ENCODE measurements at places on chromosomes 3 and 15.

DNA sequence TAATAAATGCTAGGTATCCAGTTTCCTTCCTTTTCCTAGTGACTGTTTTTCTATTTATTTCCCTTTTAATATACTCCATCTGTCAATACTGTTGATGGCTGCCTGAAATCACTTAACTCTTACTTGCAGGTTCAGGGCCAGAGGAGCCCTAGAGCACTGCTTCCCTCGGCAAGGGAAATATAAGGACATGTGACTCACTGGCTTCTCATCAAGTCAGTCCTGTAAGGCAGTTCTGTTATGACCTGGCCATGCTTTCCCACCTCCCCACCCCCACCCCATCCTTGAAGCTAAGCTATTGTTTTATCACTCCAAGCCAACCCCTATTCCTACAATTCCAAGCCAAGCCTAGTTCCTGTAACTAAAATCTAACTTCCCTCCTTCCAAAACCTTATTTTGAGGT is 800.7 kb downstream of the ROBO1 start:
- no peak for DNase-seq
- H3K27me3 ChIP-seq = no peaks in the 10 kb centered on the region
- H3K36me3 ChIP-seq = no peaks in the 10 kb centered on the region
- peaks cover 22% of the 10 kb centered on the region for H3K4me1 ChIP-seq
- no peak overlapping the region for H3K4me3 ChIP-seq

- no peak overlapping the region for H3K4me3 ChIP-seq
- no peaks in the 10 kb centered on the region for H3K36me3 ChIP-seq
- DNase-seq = no peak
- H3K27ac ChIP-seq = no peak overlapping the region
- H3K4me1 ChIP-seq = no peaks in the 10 kb centered on the region
Measured at GRCh38 chr3:83877910-83878309, 1080.9 kb upstream of the CADM2 start.

- peaks cover 4% of the 10 kb centered on the region for H3K4me1 ChIP-seq
- no peaks in the 10 kb centered on the region for H3K36me3 ChIP-seq
- no peak for DNase-seq
Measured at GRCh38 chr3:143363949-143364348, 244.4 kb downstream of the CHST2 start.

DNA sequence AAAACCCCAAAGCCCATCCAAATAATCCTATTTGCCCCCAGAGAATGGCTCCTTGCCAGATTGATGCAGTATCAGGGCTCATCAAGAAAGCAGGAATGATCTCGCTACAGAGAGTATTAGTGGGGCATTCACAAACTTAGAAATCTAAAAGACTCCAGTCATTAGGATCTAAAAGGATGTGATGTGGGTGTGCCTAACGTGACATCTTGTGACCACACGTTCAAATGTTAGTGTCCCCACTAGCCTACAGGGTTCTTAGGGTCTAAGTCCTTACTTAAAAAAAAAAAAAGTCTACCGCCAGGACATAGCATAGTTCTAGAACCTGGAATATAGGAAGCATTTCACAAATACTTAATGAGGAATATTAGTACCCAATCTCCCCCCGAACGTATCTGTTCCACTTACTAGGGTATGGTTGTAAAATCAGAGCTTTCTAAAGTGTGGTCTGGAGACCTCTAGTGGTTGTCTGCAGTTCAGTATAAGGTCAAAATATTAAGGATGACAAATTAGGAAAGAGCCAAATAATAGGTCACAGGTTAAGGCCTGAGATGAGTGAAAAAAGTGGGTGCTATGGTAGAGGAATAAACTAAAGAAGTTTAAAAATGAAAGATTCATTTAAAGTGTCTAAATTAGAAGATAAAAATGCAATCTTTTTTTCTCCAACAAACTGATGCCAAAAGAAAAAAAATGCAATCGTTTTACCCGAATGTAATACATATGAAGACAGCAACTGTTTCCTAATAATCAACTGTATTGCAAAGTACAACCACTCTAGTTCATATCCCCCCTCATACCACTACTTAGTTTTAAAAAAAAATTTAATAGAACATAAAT is 4.2 kb upstream of the CHRM5 start:
- no peaks in the 10 kb centered on the region for H3K36me3 ChIP-seq
- H3K4me3 ChIP-seq = no peak overlapping the region
- no peak overlapping the region for H3K27ac ChIP-seq
- peak; percentile 60 for DNase-seq
- peaks cover 10% of the 10 kb centered on the region for H3K4me1 ChIP-seq

GRCh38 chr15:91872356-91873137 is 19.0 kb downstream of the SLCO3A1 start:
- DNase-seq = no peak
- H3K27ac ChIP-seq = no peak overlapping the region
- H3K4me1 ChIP-seq = peaks cover 9% of the 10 kb centered on the region
- no peak overlapping the region for H3K4me3 ChIP-seq
- no peaks in the 10 kb centered on the region for H3K36me3 ChIP-seq
- no peaks in the 10 kb centered on the region for H3K27me3 ChIP-seq

DNA sequence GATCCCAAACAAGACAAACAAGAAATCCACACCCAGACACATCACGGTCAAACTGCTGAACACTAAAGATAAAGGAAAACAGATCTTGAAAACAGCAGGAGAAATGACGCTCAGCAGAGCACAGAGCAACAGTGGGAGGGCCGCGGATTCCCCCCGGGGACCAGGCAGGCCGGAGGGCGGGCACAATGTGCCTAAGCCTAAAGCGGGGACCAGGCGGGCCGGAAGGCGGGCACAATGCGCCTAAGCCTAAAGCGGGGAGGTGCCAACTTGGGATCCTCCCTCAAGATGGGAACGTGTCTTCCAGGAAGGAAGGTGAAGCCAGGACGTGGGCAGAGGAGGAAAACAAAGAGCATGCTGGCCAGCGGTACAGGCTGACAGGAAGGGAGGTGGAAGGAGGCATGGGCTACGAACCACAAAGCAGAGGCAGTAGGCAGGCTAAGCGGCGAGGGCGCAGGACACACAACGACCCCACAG is 31.1 kb downstream of the CYFIP1 start:
- peak overlapping the region; percentile 52 for H3K4me3 ChIP-seq
- peak overlapping the region; percentile 68 for H3K27ac ChIP-seq
- H3K4me1 ChIP-seq = peaks cover 17% of the 10 kb centered on the region
- DNase-seq = peak; percentile 86

DNA sequence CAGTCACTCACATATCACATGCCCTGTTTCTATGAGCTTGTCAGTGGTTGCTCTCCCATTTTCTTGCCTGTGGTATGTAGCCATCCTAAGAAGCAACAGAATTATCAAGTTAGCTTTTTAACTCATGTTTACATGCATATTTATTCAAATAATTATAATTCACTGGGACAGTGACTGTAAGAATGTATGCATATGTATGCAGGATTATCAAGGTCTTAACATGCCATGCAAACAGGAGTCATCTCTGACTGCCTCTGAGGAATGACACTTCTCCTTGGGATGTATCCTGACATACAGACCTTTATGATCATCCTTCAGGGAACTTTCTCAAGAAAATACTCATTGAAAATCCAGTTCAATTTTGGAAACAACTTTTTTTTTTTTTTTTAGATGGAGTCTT is 240.9 kb downstream of the CPNE4 start:
- H3K36me3 ChIP-seq = no peaks in the 10 kb centered on the region
- H3K4me1 ChIP-seq = no peaks in the 10 kb centered on the region
- H3K27ac ChIP-seq = no peak overlapping the region
- no peak for DNase-seq
- H3K27me3 ChIP-seq = no peaks in the 10 kb centered on the region
- no peak overlapping the region for H3K4me3 ChIP-seq

GRCh38 chr15:28996953-28997352 is 111.2 kb downstream of the APBA2 start:
- no peak overlapping the region for H3K4me3 ChIP-seq
- H3K27ac ChIP-seq = no peak overlapping the region
- DNase-seq = no peak
